ENCODE measurements at places on chromosomes 16 and 17.

DNA sequence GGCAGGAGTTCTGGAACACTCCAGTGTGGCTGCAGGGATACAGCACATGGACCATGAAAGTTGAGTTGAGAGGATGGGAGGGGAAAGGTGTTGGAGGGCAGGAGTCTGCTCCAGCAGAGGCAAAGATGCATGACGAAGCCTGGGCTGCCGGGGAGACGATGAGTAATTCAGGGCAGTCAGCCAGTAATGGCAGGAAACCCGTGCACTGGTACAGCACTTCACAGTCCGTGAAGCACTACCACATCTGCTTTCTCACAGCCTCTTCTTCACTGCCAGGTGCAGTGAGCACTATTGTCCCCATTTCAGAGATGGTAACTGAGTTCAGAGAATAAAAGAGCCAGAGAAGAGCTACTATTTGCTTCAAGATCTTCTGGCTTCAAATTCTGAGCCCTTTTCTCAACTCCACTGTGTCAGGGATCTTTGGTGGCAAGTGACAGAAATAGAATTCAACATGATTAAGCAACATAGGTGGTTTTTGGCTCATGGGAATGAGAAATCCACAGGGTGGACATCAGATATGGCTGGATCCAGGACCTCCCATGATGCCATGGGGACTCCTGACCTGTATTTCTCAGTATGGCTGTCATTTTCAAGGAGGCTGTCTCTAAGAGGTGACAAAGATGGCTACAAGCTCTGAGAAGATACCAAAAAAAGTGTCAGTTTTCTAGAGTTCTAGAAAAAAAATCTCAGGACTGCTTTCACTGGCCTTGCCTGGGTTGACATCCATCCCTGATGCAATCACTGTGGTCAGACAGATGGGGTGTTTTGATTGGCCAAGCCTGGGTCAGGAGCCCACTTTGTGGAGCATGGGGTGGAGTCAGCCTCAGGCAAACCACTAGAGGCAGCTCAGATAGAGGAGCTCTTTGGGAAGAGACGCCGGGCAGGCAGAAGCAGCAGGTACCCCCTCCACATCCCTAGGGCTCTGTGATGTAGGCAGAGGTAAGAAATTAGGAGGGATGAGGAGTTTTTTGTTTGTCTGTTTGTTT lies 24.7 kb downstream of the IL21R start:
- peak; percentile 94 for DNase-seq

- no peak for DNase-seq
Observed at GRCh38 chr17:1834380-1835149, 4.8 kb downstream of the RPA1 start.

- DNase-seq, result no peak
Observed at GRCh38 chr17:29140631-29141513, 39.3 kb downstream of the MYO18A start.

- DNase-seq, result peak; percentile 76
Observed at GRCh38 chr17:40854175-40854814, 12.7 kb downstream of the KRT12 start.

DNA sequence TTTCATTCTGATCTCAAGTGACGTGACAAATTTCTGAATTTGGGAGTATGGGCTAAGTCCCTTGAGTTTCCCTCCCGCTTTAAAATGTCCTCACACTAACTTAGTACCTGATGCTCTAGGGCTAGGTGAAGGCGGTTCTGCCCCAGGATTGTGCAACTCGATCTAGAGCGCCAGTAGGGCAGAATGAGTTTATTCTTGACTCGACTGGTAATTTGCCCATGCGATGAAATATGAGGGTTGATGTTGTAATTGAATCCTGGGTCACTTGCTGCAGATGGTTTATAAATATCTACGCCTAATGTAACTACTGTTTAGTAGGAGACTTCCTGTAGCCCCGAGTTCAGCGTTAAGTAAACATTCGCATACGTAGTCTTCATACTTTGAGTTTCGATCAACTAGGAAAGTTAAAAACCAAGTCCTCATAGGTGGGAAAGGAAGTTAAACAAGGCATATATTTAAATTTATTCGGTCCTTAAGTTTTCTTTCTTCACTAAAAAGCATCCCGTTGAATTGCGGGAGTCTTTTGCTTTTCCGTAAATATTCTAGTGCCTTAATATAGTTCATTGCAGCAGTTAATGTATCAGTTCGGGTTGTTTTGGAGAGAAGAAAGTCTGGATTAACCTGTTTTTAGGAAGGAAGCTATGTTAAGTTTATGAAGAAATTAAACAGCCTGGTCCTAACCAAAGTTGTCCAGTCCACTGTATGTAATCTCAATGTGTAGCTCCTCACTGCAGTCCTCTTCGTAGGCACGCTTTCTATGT lies 1.6 kb downstream of the CTCF start:
- DNase-seq, result no peak
